ENCODE measurements at places on chromosomes 4 and X.
A peak's percentile ranks its signal among the peaks of the same experiment; 100 is the strongest.

- no peak for DNase-seq
These were observed 83.6 kb downstream of the PARM1 start for GRCh38 chr4:75016472-75016871.

DNA sequence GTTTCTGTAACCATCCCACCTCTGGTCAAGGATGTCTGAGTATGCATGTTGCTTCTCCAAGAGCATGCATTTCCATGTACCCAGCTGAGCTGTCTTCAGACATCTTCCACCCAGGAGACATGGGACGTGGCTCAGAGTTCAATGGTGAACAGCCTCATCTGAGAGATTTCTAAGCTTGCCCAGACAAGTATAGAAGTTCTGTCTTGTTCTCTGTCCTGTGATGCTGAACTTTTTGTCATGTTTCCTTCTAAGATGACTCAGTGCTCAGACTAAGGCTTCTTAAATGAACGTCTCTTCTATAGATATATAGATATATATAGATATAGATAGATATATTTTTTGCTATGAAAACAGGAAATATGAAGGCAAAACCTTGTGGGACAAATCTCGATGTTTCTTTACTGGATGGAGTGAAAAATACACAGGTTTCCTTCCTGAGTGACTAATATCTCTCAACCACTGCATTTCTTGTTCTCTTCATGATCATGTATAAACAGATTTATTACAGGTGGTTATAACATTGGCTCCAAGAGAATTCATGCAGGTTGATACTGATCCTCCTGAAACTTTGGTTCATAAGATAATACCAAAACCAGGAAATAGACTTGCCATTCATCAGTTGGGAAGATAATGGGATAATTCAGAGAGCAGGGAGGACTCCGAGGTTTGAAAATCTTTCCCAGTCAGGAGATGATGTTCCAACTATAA is 168.2 kb downstream of the ZNF518B start:
- no peak for DNase-seq

DNA sequence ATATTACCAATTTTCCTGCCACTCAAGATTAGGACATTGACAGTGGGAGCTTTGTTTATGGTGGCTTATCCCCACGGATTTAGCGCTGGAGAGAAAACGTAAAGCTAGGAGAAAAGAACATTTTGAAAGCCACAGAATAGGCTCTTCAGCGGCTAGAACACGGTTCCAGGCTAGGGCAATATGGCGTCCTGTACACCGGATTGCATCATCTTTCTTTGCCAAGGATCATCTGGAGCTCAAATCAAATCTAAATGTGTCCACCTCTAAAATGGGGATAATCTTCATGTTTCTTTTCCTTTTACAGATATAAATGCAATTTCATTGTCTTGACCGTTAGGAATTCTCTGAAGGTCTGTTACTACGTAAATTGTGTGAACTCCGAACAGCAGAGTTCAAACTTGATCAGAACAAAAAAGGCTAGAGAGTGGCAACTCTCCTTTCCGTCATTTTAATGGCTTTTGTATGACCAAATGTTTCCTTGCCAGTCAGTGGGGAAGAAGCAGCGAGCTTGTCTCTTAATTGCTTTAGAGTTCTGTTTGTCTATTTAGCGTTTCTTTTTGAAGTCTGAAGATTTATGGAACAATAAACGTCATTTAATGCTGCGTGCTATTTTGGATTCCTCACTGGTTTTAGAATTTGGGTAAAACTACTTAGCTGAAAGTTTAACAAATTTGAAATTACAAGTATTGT is 2.6 kb upstream of the WWC2 start:
- no peak for DNase-seq

- no peak for DNase-seq
These were observed 16.9 kb upstream of the TMEM271 start for GRCh38 chr4:592825-593520.

GRCh38 chr4:107692202-107692601 is 27.8 kb downstream of the PAPSS1 start:
- DNase-seq = no peak

- DNase-seq = no peak
These were observed 81.3 kb downstream of the PPP1R2C start for GRCh38 chrX:42696536-42697124.

GRCh38 chr4:1289207-1290164 is at the start of gene MAEA:
MAEA (plus strand) TSS chr4:1289891; CDS start chr4:1289914, 23 bp downstream.
- DNase-seq = peak; percentile 94

DNA sequence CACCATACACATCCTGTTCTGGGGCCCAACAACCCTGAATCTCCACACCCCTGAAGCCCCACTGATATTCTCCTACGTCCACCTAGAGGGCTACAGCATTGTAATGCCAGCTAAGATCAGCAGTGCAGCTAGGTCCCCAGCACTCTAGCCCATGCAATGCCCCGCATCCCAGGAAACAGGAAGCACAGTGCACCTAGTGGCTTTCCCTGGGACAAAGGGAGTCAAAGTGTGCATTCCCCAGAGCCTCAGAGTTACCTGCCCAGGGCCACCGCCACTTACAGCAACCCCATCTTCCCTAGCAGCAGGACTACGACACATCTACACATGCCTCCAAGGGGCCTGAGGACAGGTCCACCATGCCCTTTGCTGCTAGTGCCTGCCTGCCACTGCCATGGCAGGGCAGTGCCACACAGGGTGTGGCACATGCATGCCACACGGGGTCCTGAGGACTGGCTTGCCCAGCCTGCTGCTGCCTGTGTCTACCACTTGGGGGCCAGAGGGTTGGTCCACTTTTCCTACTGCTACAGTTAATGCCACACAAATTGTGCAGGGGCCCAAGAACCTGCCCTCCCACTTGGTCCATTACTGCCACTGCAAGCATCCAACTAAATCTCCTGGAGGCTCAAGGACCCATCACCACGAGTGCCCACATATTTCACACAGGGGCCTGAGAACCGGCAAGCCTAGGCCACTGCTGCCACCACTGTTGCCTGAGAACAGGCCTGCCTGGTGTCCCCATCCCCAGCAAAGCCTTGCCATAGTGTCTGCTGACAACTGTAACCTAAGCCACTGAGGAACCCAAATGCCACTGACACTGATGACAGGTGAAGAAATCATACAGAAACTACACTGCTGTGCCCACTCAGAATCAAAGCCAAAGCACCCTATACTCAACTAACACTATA is 23.7 kb downstream of the TLR6 start:
- DNase-seq = no peak

DNA sequence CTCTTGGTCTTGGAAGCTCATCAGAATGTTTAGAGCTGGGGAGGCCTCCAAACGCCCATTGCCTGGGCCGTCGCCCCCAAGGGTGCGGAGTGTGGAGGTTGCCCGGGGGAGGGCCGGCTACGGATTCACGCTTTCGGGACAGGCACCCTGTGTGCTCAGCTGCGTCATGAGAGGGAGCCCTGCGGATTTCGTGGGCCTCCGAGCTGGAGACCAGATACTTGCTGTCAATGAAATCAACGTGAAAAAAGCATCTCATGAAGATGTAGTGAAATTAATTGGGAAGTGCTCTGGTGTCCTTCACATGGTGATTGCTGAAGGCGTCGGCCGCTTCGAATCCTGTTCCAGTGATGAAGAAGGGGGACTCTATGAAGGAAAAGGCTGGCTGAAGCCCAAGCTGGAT is 23.3 kb downstream of the RGS12 start:
- no peak for DNase-seq

GRCh38 chr4:88409206-88409605 is 30.6 kb downstream of the HERC6 start:
- DNase-seq = no peak
